Peyer's patch (tissue), 4 donors: ENCODE measurements at places on chromosomes 2 and 18. TPM values are rescaled to one million over a fixed set of nuclear protein-coding genes. Genes with fewer than 3 reads are reported as not detected.

Gene PDE1A
- 2.1 TPM for total RNA-seq

Gene ZBTB7C
- total RNA-seq: 15.7 TPM

Gene SPDYA
- total RNA-seq: not detected

Gene EVX2
- total RNA-seq: not detected

Gene RGPD3
- total RNA-seq: not detected

Gene SOX11
- total RNA-seq: not detected

Gene TMEM247
- total RNA-seq: not detected

Gene SCN7A
- total RNA-seq: 3.0 TPM

Gene ANKRD30B
- total RNA-seq: 2.5 TPM

Gene DCDC2C
- total RNA-seq: not detected

DNA sequence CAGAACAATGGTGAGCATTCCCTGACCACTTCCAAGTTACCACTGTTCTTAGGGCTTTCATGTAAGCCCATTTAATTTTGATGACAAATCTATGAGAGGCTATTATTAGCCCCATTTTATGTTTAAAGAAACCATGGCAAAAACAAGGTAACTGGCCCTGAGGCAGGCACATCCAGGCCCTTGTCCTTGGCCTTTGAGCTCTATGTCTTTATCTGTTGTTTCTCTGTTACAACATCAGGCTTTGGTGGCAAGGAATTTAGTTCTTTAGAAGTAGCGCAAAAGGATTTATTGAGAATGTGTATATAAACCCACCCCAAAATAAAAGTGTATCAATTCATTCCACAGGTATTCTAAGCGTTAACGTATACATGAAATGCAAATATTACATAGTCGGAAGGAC, 257.1 kb downstream of the HNMT start:
- DNase-seq: no peak

DNA sequence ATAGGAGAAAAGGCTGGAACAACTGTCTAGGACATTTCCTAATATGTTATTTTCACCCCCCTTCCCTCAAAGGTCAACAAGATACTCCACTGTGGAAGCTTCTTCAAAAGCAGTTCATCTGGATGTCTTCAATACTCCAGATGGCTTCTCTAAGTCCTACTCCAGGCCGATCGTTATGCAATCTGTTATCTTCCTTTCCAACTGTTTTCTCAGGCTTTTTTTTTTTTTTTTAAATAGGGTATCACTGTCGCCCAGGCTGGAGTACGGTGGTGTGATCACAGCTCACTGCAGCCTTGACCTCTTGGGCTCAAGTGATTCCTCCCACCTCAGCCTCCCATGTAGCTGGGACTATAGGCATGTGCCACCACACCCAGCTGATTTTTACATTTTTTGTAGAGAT, 26.3 kb downstream of the ATP8B1 start:
- DNase-seq: no peak

- DNase-seq: no peak
These were observed 39.1 kb downstream of the EHBP1 start for GRCh38 chr2:62744603-62745002.

DNA sequence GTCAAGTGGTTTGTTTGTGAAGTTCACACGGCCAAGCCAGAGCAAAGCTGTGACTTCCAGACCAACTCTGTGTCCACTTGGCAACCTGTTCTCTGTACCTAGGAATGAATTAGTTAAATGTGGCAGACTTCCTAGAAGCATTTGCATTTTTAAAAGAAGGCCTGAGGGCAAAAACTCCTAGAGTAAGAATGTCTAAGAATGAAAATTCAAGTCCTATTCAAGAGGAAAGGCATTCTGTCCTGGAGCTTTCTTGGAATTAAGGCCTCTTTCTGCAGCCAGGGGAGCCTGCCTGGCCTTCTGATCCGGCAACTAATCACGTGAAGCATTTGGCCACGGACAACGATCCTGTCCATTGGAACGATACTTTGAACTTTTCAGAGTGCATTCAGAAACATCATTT, 155.0 kb downstream of the SETBP1 start:
- DNase-seq: no peak

GRCh38 chr2:166341426-166341825, 34.3 kb downstream of the SCN9A start:
- DNase-seq: no peak

- no peak for DNase-seq
These were observed 74.4 kb downstream of the PLCL1 start for GRCh38 chr2:197878792-197879191.

DNA sequence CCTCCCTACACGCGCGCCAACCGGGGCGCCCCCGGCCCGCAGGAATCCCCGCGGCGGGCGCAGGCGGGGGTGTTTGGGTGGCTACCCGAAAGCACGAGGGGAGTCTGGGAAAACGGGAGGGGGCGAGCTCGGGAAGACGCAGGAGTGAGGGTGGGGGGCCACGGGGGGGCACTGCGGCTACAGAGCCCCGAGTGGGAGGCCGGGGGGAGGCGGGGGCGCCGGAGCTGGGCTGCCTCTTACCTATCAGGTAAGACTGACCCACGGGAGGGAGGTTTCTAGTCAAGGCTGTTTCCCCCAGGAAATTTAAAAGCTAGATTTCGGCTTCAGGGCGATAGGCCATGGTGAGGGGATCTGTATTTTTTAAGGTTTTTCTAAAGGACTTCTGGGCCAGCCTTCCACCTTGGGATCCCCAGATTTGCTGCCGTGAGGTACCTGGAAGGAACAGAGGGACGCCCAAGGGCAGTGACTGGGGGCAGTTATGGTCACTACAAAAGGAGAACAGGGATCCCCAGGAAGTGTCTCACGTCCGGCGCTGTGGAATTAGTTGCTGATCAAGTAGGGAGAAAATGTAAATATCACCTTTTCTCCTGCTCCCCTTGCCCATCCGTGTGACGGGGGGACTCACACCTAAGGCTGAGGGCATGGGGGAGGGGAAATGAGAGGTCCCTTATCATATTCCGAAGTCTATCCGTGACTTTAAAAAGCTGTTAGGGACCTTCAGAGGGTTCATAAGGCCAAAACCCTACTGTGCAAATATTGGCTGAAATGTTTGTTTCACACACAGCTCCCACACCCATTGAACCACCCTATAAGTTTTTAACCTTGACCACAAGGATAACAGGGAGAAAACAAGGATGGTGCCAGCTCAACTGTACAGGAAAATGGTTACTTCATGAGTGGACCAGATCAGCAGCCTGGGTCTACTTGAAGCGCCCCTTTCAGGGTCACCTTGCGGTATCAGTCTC, 638 bp upstream of the IRS1 start:
- peak; percentile 51 for DNase-seq

DNA sequence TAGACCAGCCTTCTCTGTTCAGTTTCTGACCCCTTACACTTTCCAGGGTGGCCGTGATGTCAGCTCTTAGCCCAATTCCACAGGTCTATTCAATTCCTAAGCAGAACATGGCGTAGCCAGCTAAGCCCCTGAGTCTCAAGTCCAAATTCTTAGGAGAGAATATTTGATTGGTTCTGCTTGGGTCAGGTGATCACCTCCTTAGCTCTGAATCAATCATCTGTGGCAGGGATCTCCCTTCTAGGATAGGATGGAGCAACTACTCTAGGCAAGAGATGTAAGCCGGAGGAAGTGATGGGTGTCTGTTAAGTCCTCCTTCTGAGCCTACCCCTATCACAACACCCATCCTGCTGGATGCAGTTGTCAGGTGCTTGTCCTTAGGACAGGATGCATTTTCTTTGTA, 11.1 kb downstream of the UCN start:
- DNase-seq: no peak

DNA sequence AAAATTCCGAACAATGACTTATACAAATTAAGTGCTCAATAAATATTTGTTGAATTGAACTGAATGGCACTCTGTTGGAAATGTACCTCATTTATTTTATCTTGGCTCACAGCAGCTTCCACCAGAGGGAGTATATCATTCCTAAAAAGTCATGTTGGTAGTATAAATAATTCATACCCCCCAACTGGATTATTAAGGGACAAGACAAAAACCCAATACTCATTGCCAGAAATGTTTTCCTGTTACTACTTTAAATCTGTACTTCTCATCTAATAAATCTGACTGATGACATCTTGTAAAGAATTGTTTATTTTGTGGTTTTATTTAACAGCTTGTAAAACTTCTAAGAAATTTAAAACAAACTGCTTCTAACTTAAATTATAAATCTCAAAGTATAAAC, 163.9 kb downstream of the CDH2 start:
- DNase-seq: no peak

DNA sequence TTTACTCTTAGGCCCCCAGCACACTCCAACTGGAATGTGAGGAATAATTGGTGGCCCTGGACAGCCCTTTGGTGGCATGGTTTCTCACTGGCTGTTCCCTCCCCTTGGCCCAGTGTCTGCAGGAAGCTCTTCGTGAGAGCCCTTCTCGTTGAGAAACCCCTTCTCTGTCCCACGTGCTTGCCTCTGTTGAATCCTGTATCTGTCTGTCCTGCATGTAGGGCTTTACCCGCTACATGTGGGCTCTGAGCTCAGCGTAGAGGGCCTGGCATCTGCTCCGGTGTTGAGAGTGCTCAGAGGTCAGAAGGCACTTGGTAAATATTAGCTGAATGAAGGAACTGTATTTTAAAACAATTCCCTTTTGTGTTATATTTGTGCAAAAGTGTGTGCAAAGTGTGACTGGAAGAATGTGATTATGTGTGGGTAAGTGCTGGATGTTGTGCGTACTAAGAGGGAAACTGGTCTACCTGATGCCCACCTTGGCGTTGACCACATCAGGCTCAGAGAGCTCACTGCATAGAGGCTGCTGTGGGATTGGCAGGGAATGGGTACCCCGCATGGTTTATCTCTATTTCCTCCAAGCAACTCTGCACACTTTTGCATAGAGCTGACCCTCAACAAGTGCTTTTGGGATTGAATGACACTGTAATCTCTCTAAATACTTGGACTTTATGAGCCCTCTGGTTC, 40.0 kb downstream of the RNF144A start:
- no peak for DNase-seq

- no peak for DNase-seq
These were observed 66.8 kb downstream of the MREG start for GRCh38 chr2:215946586-215946985.

GRCh38 chr2:66574701-66575624, 140.0 kb downstream of the MEIS1 start:
- DNase-seq: no peak

DNA sequence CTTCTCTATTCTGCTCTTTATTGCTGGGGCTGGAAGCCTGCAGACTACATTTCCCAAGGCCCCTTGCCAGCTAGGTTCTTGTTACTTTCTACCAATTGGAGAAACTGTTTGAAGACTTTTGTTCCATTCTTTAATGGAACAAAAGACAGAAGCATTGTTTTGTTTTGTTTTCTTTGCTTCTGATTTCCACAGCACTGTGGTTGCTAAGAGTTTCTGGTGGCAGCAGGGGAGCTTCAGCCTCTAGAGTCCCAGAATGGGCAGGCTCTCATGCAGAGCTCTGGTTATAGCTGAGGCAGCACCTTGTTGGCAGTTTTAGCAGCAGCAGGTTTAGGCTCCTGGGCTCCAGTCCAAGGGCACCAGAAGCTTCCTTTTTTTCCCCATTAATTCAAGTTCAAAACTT, 234.3 kb downstream of the ETAA1 start:
- DNase-seq: no peak

DNA sequence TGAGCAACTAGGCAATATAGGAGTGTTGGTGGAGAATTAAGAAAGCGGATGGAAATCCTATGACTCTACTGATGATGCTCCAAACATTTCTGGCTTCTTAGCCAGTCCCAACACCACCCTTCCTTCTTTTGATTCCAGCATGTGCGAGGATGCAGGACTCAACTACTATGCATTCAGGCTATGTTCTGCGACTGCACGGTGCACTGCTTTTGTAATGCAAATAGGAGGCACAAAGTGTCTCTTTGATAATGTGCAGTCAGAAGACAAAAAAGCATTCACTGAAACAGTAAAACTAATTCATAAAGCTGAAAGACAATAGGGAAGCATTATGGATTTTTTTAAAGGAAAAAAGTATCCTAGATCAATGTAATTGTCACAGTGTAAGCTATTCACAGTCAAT, 106.7 kb downstream of the MEIS1 start:
- no peak for DNase-seq

DNA sequence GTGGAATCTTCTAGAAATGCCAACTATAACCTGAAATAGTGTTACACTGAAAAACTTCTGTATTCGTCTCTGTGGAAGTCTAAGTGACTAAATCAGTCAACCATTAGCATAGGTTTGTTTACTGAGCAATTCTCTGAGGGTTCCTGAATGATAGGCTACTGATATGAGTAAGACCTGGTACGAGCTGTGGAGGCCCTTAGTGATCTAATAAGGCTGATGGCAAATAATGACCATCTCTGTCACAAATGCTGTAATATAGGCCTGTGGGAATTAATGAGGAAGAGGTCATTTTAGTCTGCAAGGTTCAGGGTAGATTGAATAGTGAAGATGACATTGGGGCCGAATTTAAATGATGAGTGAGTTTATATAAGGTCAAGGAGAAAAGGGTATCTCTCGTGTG, 82.5 kb downstream of the MGAT5 start:
- no peak for DNase-seq

- no peak for DNase-seq
These were observed 103.0 kb downstream of the BCL11A start for GRCh38 chr2:60450488-60450887.

DNA sequence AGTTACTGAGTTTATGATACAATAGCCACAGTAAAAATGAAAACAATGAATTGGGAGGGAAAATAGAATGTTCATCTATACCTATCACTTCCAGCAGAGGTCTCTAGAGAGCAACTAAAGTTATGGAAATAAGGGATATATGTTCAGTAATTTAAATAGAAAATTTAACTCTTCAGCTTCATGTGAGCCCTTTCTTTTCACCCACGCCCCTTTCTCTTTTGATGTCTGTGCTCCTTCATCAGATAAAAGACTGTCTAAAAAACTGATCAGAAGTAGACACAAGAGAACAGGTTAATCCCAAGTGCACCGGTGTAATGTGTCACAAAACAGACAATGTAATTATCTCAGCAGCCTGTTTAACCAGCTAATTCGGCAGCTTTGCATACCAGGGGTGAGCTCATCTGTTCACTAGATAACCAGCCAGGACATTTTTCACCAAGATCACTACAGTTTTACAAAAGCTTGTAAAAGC, 238.5 kb upstream of the ERBB4 start:
- DNase-seq: no peak

DNA sequence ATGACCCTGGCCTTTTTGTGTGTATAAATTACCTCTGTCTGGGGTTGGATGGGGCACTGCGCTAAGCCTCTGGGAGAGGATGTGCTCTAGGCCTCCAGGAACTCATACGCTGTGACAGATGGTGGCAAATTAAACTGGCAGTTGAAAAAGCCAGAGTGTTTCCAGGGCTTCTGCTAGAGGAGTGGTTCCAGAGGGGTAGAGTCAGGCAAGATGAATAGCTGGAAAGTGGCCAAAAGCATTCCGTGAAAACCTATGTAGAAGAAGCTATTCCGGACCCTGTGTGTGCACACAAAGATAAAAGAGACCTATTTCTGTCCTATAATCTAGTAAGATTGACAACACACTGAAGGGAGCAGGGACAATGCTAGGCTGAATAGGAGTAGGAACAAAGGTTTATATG, 84.8 kb downstream of the ACTR3 start:
- no peak for DNase-seq

GRCh38 chr2:61537277-61537949, 743 bp downstream of the XPO1 start:
- DNase-seq: peak; percentile 30

GRCh38 chr18:49875155-49875554, 61.8 kb upstream of the ACAA2 start:
- DNase-seq: no peak

- DNase-seq: no peak
These were observed 125.0 kb upstream of the CD226 start for GRCh38 chr18:70072678-70073077.
